ENCODE measurements at places on chromosomes 5 and 9.

DNA sequence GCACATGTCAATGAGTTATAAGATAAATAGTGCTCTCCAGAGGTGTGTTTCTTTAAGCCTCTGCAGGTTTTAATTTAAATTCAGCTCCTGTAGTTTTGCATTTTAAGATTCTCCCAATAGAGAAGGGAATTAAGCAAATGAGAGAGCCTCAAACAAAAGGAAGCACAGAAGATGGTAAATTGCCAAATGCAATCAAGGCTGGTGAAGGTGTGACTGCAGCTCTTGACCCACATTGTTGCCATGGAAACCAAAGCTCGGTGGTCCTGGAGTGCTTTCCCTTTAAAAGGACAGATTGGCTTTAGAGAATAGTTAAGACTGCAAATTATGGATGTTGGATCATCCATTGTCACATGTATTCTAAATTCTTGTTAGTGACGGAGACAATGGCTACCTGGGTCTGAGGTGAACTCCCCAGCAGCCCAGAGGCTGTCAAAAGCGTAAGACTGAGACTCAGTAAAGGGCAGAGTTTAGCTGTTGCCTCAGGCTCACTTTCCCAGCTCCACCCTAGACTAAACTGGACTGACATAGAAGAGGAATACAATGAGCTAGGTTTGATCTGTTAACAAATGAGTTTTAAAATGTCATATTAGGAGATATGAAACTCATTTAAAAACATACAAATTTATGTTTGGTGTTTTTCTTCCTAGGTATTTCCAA, 12.3 kb downstream of the GAPT start:
- DNase-seq: no peak

- no peak for DNase-seq
Measured at GRCh38 chr5:16852251-16853005, 83.7 kb downstream of the MYO10 start.

- DNase-seq: no peak
Measured at GRCh38 chr5:2996687-2997086, 245.2 kb upstream of the IRX2 start.

GRCh38 chr5:42555797-42556196, 132.6 kb downstream of the GHR start:
- DNase-seq: no peak
